Hippocampal formation (tissue), 2 donors: ENCODE measurements at places on chromosomes 7 and 10.

GRCh38 chr10:17348011-17348500 lies 106.3 kb downstream of the ST8SIA6 start:
- DNase-seq = no peak

- DNase-seq = peak; percentile 15
Measured at GRCh38 chr7:4549681-4550080, 132.4 kb upstream of the FOXK1 start.

DNA sequence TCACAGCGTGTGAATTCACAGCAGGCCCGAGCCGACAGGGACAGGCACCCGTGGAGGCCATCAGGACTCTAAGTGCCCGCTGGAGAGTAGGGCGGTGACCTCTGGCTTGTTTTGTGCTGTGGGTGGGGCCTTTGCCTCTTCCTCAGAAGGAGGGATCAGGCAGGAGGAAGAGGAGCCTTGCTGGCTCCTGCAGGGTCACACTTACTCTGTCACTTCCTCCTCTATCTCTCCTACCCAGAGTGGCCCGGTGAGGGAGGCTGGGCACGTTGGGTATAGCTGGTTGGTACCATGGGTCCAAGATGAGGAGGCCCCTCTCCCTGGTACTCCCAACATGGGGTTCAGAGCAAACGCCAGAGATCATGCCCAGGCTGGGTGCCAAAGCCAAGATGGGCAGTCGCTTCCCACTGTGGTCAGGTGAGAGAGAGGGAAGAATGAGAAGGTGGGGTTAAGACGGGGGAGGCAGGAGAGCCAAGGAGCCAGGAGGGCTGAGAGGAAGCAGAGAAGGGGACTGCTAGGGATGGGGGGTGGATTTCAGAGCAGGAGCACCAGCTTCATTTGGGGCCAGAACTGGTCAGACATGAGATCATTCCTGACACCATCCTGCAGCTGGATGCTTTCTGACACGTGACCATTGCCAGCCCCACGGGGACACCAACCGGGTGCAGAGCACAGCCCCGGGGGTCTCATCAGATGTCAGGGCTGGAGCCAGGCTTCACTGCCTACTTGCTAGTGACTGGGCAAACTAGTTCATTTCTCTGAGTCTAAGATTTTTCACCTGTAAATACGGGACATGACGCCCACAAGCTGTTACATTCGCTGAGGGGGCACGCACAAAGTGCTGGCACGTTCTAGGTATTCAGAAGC lies 54.8 kb upstream of the CACUL1 start:
- DNase-seq = no peak

DNA sequence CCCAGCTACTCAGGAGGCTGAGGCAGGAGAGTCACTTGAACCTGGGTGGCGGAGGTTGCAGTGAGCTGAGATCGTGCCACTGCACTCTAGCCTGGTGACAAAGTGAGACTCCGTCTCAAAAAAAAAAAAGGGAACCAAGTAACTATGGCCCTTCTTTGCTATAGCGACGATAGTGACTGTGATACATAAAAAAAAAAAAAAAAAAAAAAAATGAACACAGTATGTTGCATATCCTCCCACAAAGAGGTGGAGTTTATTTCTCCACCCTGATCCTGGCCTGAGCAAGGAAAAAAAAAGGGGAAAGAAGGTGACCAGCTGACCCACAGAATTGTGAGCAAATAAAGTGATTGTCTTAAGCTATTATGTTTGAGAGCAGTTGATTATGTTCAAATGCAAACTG lies 42.3 kb upstream of the STEAP1B start:
- no peak for DNase-seq

- DNase-seq = no peak
Measured at GRCh38 chr10:128645486-128645885, 519.3 kb upstream of the MKI67 start.

DNA sequence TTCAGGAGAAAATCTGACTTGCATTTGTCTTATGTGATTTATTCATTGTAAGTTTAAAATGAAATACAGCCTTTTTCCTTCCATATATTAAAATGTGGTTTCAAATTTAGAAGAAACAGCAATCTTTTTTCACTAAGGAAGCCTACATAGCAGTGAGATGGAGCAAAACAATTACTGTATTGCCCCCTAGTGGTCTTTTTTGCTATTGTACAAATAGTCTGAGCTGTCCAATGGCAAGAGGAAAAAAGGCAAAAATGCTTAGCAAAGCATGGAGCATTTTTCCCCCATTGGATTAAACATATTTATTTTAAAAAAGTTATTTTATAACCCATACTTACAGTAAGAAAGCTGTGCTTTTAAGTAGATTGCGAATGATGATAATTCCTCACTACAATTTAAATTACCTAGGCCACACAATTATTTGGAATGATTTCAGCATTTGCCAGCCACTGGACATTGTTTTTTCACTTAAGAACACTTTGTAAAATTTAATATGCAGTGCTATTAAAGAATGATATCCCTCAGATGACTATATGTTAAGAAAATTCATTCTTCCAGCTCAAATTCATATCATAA lies 119.5 kb downstream of the CPED1 start:
- peak; percentile 78 for DNase-seq

GRCh38 chr10:69863580-69863979 lies 61.9 kb downstream of the COL13A1 start:
- DNase-seq = no peak

DNA sequence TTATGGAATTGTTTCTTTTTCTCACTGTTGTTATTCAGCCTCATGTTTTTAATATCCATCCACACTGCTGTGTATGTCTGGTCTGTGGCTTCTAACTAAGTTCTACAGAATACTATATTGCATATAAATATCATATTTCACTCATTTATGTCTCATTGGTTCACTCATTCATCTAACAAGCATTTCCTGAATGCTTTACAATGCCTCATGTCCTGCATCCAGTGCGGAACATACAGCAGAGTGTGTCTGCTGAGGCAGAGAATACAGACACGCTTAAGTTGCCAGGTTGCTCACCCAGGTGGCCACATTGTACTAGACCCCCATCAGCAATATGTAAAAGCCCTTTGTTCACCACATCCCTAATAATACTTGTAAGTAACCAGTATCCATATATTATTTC lies 111.8 kb upstream of the CNTNAP2 start:
- no peak for DNase-seq

- DNase-seq = no peak
Measured at GRCh38 chr7:2666588-2667250, 21.3 kb upstream of the AMZ1 start.

GRCh38 chr7:93739424-93739823 lies 151.1 kb downstream of the TFPI2 start:
- no peak for DNase-seq

- no peak for DNase-seq
Measured at GRCh38 chr10:119358567-119358966, 151.2 kb downstream of the GRK5 start.

- no peak for DNase-seq
Measured at GRCh38 chr10:126481181-126481580, 92.9 kb upstream of the ADAM12 start.

- DNase-seq = no peak
Measured at GRCh38 chr7:134071355-134072331, 55.5 kb upstream of the LRGUK start.

- DNase-seq = no peak
Measured at GRCh38 chr10:92550924-92551323, 23.0 kb downstream of the IDE start.

GRCh38 chr10:84429926-84430520 lies 101.6 kb downstream of the CCSER2 start:
- peak; percentile 31 for DNase-seq

GRCh38 chr10:47114680-47115186 lies 185.3 kb upstream of the GDF10 start:
- no peak for DNase-seq

DNA sequence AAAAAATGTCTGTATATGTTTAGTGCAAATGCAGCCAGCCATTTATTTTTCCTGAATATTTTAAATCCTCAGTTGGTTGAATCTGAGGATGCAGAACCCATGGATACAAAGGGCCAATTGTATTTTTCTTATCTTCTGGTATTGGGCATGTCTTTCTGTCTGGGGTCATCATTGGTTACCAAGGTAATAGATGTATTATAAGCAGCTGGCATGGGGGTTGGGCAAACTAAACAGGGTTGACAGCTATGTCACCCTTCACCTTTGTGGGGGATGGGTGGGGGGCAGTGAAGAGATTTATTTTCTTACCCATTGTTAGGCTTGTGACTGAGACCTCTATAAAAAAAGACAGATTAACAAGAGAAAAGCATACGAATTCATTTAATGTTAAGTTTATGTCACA lies 38.8 kb downstream of the CDHR3 start:
- no peak for DNase-seq

GRCh38 chr7:114790521-114790920 lies 131.4 kb upstream of the MDFIC start:
- no peak for DNase-seq

DNA sequence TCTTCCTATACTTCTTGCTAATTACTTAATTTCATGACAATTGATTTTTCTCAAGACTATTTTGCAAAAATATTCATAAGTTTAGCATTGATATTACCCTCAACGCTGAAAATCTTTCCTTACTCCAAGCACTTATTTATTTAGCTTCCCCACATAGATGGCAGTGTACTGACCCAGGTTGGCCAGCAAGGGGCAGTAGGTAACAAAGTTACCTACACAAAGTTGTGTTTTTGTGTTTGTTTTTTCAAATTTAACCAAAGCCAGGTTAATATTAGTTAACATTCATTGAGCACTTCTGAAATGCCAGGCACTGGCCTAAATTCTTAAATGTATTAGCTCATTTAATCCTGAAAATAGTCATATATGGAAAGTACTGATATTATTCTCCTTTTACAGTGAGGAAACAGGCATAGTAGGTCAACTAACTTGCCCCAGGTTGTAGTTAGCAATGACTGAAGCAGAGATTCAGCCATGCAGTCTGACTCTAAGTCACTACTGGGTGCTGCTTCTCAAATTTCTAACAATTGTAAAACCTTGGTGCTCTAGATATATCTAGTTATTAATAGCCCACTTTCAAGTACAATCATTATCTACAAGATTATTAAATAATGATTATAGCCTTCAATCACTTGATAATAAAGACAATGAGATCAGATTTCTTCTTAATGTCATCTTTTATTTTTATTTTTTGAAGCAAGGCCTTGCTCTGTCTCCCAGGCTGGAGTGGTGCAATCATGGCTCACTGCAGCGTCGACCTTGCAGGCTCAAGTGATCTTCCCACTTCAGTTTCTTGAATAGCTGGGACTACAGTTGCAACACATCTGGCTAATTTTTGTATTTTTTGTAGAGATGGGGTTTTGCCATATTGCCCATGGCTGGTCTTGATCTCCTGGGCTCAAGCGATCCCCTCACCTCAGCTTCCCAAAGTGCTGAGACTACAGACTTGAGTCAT lies 5.8 kb upstream of the GGCT start:
- no peak for DNase-seq

DNA sequence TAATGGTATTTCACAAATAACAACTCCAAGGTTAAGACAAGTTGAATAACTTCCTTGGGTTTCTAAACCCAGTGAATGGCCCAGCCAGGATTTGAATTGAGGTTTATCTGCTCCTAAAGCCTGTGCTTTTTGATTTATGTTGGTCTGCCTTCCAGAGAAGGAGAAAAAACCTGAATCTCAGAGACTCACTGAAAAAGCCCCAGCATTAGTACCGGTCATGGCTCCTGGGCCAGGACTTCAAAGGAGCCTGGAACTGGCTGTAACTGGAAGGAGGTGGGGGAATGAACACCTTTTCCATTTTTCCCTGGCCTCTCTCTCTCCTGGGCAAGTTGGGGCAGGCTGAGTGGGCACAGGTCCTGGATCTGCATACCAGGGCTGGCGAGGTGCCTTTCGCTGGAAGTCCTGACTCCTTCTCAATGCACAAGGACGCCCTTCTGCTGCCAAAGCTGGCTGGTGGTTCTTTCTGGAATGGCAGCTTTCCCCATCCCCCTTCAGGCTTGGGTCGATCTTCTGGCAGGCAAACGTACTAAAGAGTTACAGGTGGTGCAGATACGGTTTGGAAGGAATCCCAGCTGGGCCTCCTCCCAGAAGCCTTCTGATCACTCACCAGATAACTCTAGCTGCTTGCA lies 268.2 kb downstream of the PTEN start:
- no peak for DNase-seq

- DNase-seq = no peak
Measured at GRCh38 chr7:90621125-90621746, 25.1 kb downstream of the CDK14 start.

DNA sequence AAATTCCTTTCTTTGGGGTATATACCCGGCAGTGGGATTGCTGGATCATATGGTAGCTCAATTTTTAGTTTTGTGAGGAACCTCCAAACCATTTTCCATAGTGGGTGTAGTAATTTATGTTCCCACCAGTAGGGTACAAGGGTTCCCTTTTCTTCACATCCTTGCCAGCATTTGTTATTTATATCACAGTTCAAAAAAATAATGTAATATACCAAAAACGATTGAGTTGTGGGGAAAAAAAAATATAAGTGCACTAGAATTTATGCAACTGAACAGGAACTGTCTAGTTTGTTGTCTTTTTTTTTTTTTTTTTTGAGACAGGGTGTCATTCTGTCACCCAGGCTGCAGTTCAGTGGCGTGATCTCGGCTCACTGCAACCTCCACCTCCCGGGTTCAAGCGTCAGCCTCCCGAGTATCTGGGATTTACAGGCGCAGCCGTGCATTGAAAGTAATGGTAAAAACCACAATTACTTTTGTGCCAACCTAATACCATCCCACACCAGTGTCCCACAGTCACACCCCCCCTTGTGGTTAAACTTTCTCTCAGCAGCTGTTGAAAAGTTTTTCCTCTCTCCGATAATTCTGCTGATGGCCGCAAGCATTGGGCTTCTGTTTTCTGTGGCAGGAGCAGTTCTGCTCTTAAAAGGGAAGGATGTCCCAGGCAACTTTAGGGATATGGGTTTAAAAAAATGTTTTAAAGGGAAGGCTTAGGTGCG lies 6.8 kb upstream of the LAT2 start:
- DNase-seq = no peak

DNA sequence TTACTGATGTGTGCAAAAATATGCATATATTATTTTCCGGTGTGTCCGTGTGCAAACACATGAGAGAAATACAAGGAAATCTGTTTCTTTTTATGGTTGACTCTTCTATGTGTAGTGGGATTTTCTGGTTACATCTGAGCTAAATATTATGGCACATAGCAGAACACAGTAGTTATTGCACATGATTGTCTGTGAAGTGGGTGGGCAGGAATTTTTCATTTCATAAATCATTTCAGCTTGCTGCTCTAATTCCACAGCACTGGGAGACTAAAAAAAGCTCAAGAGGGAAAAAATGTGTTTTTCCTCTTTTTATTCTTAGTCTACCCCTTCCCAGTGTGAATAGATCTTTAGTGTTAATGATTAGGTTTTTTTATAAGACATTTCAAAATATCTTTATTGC lies 197.9 kb downstream of the MBL2 start:
- no peak for DNase-seq

DNA sequence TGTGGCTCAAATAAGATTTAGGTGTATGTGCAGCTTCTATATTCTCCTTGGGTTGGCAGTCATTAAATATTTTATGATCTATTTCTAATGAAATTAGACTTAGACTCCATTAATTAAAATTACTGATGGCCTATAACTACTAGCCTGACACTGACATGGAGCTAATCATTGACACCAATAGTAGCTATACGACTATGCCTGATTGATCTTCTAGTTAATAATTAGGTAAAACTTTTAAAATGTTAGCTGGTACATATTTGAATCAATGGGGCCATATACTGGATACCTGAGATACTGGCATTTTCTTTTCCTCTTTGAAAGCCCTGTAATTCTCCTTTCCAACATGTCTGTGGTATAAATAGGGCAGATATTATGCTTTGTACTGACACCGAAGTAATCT lies 14.4 kb downstream of the WEE2 start:
- no peak for DNase-seq
